ENCODE measurements at places on chromosomes 1 and 21.

DNA sequence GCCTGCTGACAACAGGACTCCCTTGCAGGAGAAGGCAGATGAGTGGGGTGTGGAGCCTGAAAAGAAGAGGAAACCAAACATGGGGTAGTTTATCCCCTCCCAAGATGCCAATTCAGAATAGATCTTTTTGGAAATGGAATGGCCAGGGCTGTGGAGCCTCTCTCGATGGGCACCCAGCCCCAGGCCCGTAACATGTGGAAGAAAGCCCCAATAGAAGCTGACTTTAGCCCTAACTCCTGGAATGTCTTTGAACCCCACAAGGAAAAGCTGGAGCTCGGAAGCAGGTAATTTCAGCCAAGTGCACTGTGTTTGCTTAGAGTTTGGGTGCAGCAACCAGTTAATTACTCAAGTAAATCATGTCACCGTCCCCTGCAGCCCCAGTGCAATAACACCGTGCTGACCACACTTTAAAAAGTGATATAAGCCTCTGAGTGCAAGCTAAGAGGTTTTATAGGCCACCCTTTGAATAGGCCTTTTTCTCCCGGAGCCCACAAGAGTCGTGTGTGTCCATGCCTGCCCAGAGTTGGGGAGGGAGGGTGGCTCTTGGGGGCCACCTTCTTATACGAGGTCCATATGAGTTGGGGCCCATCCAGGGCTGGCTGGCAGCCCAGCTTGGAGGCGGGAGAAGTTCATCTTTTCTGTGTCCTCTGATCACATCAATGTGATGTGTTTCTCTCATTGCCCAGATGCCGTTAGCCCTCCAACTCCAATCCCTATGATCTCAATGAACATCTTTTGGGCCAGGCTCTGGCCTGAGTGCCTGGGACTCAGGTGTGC, 153.2 kb downstream of the TRABD2B start:
- DNase-seq, result no peak

DNA sequence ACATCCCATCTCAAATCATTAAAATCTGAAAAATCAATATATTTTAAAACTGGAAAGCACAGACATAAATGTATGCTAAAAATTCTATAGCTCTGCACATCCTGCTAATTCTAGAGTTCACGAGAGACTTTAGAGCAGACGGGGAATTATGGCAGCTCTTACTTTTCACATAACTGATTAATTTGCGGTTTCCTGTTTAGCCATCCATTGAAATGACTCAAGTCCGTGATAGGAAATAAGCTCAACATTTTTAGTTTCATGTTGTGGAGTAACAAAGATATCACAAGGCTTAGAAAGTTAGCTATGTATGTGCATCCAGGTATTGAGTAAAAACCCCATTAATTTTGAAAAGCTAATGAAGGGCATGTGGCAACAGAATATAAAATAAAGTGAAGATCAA, 123.2 kb downstream of the SMYD2 start:
- no peak for DNase-seq

GRCh38 chr1:48227165-48228013, 4.9 kb downstream of the SLC5A9 start:
- no peak for DNase-seq

DNA sequence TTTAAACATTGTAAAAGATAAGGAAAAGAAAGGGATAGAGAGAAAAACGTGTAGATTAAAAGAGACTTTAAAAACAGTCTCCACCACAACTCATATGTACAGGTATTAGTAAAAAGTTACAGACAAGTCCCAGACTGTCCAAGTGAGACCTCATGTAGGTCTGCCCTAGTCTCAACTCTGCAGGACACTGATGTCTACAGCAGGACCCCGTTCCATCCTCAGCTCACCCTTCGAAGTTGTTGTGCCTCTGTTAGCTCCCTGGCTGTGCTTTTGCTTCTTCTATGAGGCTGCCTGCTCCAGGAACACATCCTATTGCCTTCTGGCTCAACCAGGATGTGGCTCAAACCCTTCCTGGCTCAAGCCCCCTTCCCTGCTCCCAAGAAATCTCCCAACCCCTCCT, 72.9 kb upstream of the FBXO28 start:
- no peak for DNase-seq

DNA sequence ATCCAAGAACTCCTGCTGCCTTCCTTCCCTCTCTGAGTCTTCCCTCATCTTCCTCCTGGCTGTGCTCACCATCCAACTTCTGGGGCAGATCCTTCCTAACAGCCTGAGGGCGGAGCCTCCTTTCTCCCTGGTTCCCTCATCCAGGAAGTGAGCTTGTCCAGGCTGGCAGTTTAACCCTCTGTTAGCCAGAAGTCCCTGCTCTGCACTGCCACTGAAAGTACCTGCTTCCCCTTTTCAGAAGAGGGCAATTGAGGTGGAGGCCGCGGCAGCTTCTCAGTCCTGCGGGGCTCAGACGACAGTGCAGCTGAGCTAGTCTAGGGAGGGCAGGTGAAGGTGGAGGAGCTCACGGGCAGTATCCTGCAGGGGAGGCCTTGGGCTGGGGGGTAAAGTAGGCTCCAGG, 149.1 kb downstream of the FCRL5 start:
- peak; percentile 30 for DNase-seq

GRCh38 chr1:178489399-178489798, 7.4 kb downstream of the CLEC20A start:
- no peak for DNase-seq

- DNase-seq, result no peak
Observed at GRCh38 chr1:215407575-215407974, 159.5 kb upstream of the KCTD3 start.

GRCh38 chr1:153771841-153772593, 3.2 kb upstream of the SLC27A3 start:
- DNase-seq, result no peak

DNA sequence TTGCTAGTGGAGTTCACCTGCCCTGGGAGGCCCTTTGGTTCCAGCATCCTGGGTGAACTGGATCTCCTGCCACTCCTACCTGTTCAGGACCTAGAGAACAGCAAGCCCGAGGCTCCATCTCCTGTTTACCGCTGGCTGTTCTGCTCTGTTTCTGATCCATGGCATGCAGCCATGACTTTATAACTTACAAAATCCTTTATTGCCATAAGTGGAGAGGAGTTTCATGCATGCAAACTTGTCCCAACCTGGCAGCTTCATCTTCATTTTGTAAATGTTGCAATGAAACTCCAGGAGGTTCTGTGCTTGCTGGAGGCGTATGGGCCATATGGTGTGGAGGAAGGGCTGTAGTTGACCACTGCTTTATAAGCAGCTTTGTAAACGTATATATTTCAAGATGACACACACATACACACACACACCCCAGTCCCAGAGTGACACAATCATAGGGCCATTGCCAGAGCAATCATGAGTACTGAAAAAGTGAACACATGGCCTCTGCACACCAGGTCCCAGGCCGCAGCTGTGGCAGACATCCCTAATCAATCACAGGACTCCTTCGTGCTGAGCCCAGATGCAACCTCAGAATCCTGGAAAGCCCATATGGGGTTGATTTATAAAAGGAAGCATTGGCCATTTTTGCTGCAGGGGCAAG, 69.0 kb downstream of the UBIAD1 start:
- no peak for DNase-seq

- no peak for DNase-seq
Observed at GRCh38 chr1:209531006-209531405, 52.5 kb upstream of the CAMK1G start.

DNA sequence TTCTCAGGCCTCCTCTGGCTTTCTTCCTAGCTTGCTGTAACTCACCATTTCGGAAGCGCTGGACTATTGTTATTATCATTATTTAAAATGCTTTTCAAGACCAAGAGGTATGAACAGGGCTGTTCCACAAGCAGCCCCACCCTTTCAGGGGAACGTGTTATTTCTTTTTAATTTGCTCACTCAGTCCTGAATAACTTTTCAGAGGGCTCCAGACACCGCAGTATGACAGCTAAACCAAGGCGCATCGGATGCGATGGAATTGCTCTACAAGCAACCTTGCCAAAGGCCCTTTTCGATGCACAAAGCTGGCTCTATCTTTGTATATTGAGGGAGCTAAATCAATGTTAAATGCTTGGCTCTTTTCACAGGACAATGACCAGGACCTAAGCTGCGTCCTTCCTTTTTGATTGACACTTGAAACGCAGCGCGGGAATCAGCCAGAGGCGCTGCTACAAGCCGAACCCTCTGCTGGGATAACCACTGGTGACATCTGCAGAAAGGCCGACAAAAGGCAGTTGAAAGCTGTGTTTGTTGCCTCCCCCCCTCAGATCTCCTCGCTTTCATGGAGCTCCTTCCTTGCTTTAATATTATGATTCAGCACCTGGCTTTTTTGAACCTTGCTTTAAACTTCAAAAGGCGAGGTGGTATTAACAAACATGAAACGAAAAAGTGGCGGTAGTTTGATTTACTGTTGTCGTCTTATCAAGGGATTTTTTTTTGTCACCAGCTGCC, 204.7 kb upstream of the PROX1 start:
- no peak for DNase-seq

DNA sequence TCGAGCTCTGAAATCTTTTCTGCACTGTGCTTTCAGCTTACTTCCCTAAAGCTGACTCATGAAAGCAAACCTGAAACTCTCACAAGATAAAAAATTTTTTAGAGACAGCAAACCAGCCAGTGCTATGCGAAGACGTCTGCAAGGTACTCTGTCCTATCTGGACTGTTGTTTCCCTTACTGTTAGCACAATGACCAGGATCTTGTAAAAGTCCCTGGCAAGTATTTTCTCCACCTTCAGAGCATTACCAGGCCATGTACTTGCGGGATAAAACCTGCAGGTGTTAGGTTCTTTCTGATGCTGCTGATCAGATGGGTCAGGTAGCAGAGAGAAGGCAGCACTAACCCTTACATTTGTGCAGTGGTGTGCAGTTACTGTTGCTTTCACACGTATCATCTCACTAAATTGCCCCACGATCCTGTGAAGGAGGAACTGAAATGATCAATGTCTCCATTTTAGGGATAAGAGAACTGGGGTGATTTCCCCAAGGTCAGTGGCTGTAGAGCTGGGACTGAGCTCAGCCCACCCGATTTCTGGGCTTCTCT, 56.6 kb downstream of the PLXNA2 start:
- DNase-seq, result no peak

DNA sequence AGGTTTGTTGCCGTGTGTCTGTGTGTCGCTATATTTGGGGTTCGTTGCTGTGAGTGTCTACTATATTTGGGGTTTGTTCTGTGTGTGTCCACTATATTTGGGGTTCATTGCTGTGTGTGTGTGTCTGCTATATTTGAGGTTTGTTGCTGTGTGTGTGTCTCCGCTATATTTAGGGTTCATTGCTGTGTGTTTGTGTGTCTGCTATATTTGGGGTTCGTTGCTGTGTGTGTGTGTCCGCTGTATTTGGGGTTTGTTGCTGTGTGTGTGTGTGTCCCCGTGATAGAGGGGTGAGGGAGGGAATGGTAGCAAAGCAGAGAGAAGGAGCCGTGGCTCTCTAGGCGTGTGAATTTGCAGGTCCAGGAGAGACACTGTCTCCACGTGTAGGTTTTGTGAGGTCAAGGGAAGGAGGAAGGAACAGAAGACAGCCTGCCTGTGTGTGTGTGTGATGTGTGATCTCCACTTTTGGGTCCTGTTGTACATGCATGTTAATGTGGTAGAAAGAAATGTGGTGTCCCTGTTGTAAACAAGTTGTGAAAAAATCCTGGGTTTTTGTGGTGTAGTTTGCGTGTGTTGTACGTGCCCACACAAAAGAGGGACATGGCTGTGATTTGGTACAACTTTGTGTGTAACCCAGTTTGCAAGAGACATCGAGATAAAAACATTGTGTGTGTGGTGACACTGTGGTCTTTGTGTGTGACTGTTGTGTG, 56.3 kb upstream of the ECE1 start:
- no peak for DNase-seq

DNA sequence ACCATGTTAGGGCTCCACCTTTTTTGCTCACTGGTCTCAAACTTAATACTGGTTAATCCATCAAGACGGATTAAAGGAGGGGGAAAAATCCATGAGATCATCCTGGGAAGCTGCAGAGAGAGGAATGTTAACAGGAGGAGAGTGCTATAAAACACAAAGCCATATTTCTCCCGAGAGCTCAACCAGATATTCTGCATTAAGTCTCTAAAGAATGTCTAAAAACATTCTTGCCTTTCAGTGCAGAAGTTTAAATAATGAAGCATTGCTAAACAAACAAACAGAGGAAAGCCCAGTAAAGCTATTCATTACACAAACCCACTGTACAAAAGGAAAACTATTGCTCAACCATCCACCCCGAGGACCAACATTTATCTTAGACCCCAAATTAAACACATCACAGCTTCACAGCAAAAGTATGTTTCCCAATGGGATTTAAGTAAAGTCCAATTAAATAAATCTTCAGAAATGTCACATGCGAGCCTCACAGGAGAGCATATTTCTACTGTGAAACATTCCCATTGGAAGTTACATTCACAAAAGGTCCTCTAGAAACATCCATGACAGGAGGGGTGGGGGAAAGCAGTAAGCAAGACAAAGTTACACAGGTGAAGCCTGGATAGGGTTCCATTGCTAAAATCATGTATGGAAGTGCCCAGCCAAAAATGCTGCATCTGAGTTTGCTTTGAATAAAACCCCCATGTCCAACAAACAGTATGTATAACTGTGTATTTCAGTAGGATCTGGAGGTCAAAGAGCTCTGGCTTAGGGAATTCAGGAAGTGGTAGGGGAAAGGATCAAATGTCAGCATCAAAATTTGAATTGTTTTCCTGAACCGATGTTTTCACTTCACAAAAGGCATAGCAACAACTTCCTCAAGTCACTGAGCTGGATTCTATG, 23.3 kb downstream of the DUSP10 start:
- no peak for DNase-seq

All from NCI-H526 treated with DMSO at 0.1 percent for 48 hours (cell line).